ENCODE measurements at places on chromosomes 2 and 18.

- DNase-seq: no peak
Observed at GRCh38 chr2:216742411-216742810, 47.1 kb upstream of the IGFBP5 start.

- no peak for DNase-seq
Observed at GRCh38 chr18:5841518-5841917, 53.8 kb downstream of the TMEM200C start.

DNA sequence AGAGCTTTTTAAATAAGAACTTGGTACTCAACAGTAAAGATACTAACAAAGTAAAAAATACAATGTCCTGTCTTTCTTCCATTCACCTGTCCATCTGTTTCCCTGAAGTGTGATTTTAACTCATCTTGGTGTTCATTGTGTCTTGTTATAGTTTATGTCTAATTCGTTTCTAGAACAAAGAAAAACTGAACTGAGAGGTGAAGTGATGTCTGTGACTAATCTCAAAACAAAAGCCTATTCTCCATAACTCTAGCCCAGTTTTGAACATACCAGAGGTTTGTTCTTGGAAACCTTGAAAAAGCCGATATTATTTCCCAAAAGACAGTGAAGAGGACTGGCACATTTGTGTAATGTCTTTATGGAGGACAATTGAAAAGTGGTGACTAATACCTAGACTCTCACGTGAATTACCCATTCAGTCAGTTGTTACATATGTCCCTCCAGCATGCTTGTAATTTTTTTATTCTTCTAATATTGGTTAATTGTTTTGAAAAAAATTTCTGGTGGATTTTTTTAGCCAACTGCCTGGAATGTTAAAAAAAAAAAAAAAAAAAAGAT is 725.8 kb downstream of the SATB2 start:
- DNase-seq: no peak

DNA sequence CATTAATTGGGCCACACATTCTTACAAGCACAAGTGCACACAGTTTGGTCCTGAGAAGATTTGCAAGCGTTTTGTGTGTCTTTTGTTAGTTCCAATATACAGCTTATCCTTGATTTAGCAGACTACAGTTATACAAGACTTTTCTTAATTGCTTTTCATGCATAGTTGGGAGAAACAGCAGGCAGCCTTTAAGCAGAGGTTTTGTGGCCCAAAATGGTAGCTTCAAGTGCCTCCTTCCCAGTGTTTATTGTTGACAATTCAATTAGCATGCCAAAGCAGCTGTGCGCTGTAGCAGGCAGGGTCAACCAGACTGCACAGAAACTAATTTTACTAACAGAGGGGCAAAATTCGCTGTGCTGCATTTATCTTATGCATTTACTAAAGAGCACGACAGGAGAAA is 47.5 kb downstream of the FRZB start:
- DNase-seq: no peak

- no peak for DNase-seq
Observed at GRCh38 chr18:45161850-45162249, 453.4 kb upstream of the SLC14A2 start.
